ENCODE measurements at places on chromosomes 16 and 17.

GRCh38 chr16:8203101-8203500, 387.2 kb downstream of the TMEM114 start:
- no peak for DNase-seq

- DNase-seq = no peak
Measured at GRCh38 chr16:3773663-3774062, 56.3 kb upstream of the TRAP1 start.

DNA sequence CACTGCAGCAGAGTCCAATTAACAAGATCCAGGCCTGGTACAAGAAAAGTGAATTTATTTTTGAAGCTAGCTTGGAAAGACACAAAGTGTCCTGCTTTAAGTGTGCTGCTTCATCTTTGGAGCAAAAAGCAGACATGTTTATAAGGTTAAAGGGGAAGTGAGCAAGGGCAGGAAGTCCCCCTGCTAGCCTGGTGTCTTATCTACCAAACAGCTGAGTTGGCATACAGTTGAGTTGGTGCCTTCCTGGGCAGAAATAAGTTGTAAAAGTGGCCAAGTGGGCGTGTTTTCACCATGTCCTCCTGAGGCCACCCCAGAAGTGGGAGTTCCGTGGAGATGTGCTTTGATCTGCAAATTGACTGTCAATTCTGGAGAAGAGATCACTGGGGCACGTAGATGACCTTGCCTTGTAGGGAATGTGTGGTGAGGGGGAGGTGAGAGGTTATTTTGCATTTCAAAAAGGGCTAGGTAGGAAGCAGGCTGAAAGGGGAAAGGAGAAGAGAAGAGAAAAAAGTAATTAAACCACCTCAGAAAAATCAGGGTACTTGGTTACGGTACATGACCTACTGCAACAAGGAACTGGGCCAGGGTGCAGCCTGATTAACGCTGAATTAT, 38.3 kb upstream of the HSBP1 start:
- no peak for DNase-seq

DNA sequence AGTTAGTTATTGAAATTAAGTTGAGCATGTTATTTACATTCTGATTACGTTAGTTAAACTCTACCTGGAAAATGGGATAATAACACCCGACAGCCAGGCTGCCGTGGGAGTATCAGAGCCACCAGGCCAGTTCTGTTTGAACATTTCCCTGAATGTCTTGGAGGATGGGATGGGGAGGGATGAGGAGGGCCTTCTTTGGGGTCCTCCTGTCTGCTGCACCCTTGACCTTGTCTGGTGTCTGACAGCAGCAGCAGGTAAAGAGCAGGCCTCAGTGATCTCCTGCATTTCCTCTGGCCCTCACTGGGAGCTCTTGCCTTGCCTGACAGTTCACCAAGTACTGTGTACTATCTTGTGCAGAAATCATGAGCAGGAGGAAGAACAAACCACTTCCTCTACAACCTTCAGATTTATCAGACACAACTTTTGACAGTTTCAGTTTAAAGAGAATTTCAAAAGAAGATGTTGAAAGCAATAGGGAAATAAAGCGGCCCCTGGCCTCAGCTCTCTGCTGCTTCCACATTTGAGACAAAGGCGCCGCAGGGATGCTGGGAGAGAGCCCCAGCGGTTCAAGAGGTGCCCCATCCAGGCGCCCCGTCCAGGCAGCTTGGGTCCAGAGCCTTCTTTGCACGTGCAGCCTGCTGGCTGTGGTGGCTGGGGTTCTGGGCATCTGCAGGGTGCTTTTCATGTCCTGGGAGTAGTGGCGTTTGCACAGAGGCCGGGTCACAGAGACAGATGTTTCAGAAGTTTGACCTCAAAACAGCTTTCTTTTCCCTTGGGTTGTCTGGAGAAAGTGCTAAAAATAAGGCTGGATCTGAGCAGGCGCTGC, 25.3 kb downstream of the CMIP start:
- no peak for DNase-seq

GRCh38 chr17:42675348-42675964, 1.3 kb downstream of the PLEKHH3 start:
- DNase-seq = no peak

- DNase-seq = no peak
Measured at GRCh38 chr17:17485420-17485819, 8.6 kb downstream of the MED9 start.
